CD4-positive, alpha-beta T cell treated with Interleukin-6 for 4 hours (primary cell): ENCODE measurements at places on chromosomes 3 and 15.

DNA sequence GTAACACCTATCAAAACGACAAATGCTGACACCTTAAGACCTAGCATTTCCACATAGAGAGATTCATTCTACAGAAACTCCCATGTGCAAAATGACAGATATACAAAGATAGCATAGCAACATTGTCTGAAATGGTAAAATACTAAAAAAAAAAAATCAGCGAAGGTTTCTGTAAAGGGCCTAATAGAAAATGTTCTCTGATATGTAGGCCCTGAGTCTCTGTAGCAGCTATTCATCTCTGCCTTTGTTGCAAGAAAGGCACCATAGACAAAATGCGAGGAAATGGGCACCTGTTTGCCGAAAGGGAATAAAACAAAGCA, 631 bp upstream of the MFGE8 start:
- DNase-seq, result no peak

GRCh38 chr15:82317091-82317489, 32.2 kb downstream of the GOLGA6L10 start:
- DNase-seq, result no peak

DNA sequence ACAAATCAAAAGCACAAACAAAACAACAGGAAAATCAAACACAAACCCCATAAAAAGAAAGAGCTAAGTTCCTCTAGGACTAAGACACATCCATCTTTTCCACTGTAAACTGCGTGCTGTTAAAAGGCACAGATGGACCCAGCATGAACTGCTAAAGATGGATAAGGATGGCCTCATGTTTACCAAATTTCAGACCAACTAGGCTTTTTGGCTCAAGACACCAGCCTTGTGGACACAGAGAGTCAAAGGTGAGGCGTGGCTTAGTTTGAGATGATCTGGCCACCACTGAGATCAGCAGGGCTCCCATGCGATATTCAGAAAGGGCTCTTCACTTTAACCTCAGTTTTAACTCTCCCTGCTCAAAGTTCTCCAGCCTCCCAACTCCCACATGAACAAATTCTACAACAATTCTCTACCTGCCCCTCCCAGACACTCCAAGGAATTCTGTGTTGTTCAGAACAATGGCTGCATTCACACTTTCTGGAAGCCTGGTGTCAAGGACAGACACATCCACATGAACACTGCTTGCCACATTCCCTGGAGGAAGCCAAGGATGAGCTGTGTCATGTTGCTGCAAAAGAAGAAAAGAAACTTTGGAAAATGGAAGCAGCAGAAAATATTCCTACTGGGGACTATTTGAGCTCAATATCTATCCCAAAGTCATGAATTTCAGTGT, 198.4 kb upstream of the LRRN1 start:
- no peak for DNase-seq

GRCh38 chr15:25679492-25679891, 183.6 kb downstream of the ATP10A start:
- DNase-seq, result no peak

DNA sequence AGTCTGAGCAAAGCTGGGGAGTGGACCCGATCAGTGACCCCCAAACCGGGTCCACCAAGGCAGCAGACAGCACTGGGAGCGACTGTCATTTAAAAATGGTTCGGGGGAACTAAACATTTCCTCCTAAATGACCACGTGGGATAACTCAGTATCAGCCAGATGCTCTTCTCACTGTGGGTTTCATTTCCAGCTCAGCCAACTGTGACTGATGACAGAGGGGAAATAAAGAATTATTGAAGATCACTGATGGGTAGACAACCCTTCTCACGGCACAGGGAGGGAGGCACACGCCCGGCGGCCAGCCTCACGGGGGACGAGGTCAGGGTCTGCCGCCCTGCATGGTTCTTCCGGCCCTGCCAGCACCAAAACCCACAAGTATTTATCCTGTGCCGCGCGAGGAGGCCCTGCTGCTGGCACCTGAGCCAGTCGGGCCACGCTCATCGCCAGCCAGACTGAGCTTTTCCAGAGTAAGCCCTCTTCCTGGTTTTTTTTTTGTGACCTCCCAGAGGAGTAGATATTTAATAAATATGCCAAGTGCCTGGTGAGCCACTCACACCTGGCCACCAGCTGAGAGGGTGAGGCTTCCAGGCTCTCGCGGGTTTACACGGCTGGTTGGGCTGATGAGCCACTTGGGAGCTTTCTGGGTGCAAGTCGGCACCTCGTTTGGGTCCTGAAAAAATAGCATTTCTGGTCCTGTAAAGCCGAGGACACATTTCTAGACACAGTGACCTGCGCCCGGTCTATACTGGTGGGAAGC, 6.2 kb downstream of the MELTF start:
- DNase-seq, result no peak

DNA sequence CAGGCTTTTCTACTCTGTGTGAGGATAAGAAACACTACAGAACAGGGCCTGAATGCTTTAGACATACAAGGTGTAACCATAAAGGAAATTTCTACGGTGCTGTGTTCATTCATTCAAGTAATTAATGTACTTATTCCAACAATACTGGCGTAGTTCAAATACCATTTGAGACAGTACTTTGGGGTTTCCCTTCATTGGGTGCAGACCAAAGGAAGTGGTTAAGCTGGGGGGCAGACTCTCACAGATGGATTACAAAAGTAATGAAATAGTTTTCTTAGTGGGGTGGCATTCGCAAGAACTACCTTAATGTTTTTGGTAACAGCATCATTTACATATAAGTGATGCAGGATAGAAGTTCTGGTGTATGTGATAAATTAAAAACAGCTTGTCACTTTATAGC, 65.9 kb downstream of the BTD start:
- peak; percentile 22 for DNase-seq

- DNase-seq, result no peak
These were observed 465.1 kb upstream of the CFAP20DC start for GRCh38 chr3:59514865-59515482.
